Fibroblast of skin of left biceps (primary cell): ENCODE measurements at places on chromosomes 3 and 15.
A peak's percentile ranks its signal among the peaks of the same experiment; 100 is the strongest.

GRCh38 chr15:69508659-69509058, 56.0 kb downstream of the RPLP1 start:
- no peak for DNase-seq

DNA sequence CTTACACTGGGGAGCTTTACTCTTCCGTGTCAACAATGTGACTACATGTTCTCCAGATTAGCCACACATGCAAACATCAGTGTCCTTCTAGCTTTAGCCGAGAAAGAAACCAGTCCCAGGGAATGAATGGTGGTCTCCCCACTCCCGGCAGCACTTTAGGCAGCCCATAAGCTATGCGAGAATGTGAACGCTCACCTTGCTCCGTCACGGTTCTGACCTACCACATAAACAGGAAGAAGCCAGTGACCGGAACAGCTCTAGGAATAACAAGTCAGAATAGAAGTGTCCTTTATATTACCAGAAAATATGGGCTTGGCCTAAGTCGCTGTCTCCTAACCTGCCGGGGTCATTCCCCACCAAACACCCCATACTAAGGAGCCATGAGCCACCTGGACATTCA, 98.0 kb upstream of the ABHD17C start:
- no peak for DNase-seq

- no peak for DNase-seq
These were observed 22.1 kb downstream of the PRICKLE2 start for GRCh38 chr3:64203216-64203615.

DNA sequence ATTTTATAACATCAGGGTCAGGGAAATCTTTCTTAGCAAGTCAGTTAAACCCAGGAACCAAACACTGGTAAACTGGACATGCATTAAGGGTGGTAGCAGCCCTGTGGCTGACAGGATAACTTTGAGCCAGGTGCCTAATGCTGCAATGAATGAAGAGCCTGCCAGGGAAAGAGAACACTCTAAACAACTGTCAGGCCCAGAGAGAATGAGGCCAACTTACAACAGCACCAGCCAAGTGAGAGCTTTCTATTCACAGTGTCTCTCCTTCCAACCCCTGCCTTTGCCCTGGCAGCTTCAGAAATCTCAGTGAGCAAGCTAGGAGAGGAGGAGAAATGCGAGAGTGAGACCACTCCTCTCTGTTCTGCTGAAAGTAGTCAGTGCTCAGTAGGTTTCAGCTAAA, 50.4 kb upstream of the ATP2C1 start:
- no peak for DNase-seq

DNA sequence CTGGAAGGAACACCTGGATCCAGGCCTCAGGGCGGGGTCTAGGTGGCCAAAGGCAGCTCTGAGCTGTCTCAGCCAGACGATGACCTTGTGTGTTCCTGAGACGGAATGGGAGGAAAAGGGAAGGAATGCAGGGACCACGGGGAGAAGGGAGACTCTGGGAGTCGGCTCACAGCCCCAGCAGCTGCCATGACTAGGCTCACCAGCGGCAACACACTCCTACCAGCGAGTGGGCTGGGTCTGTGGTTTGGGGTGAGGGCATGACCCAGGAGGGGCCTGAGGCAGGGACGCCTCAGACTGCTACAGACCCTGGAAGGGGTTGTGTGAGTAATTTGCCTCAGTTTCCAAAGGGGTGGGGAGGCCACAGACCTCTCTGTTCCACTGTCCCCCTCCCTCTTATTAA, 19.8 kb downstream of the IQSEC1 start:
- no peak for DNase-seq

DNA sequence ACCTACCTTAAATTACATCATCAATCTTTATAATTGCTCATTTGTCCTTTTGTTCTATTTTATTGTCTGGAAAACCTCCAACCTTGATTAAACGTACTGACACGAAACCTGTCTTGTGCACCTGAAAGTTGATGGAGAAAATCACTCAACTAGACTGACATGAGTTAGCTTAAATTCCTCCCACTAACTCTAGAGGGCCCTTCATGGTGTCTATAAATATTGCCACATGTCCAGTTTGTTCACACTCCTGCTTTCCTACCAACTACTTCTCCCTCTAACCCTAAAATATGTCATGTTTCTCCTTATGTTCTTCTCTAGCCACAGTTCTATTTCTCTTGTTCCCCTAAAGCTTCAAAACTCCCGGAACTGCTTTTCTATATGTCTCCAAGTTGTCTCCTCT, 59.8 kb upstream of the SGO1 start:
- DNase-seq, result no peak

DNA sequence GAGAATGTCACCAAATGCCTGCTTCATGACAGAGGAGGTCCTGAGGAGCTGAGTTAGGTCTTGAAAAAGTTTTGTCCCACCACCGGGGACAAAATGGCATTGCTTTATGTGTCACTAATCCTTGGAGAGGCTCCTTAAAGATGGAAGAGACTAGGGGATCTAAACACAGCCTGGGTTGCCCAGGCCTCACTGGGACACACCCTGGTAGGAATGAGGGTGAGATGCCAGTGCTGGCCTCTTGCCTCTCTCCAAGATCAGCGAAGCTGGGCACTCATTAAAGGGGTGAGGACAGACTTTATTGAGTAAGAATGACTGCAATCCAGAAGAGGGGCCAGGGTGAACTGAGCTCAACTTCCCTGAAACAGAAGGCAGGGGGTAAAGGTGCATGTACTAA, 58.5 kb upstream of the KLF13 start:
- DNase-seq, result no peak

DNA sequence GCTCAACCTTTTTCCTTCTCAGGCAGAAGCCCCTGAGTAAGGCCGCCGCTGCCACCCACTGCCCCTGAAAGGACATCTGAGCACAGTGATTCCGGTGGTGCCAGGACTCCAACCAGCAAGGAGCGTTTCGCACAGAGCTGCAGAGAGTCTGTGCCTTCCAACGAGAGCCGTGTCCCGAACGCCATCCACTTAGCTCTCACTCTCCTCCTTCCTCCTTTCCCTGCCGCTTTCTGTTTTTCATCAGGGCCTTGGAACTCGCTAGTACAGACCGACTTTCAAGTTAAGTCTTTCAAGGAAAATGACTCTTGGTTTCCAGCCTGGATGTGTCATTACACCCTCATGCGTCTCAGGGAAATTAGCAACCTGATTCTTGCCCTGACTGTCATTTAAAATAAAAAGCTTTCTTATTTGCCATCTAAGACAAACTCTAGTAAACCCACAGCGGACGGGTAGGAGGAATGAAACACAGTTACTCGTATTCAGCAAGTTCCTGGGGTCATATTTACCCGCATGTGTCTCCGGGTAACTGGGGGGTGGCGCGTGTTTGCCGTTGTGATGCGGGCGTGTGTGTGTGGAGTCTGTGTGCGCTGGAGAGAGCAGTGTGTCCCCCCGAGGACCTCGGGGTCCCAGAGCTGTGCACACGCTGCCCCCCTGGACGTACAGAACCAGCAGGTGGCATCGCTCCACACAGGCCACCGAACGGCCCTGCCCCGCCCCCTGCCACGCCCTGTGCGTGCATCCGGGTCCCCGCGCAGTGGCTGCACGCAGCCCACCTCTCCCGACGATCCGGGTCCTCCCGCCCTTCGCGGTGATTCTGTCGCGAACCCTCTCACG, 30.4 kb upstream of the ALDH1A3 start:
- no peak for DNase-seq

GRCh38 chr3:194573680-194574437, 59.4 kb downstream of the TMEM44 start:
- DNase-seq, result no peak

DNA sequence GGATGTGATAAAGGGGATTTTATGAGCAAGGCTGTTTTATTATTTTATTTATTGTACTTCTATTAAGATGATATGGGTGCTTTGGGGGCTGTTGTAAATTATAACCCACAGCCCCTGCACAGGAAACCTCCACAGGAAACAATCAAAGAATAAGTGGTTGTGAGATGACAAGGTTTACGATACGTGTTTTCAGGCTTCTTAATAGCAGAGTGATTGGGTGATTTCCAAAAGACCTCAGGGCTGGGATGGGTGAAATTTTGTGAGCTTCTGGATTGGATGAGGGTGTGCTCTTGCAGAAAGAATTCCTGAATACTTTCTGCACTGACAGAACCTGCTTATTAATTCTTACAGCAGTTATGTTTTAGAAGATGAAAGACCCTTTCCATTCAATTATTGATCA, 21.4 kb downstream of the CHL1 start:
- DNase-seq, result no peak

- no peak for DNase-seq
These were observed 39.8 kb downstream of the CGGBP1 start for GRCh38 chr3:88019024-88019423.

DNA sequence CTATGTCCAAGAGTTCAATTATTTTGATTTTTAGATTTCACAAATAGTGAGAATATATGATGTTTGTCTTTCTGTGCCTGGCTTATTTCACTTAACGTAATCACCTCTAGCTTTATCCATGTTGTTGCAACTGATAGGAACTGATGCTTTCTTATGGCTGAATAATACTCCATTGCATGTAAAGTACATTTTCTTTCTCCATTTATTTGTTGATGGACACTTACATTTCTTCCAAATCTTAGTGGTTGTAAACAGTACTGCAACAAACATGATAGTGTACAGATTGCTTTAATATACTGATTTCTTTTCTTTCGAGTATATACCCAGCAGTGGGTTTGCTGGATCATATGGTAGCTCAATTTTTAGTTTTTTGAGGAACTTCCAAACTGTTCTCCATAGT, 600.6 kb upstream of the SEMA6D start:
- DNase-seq, result no peak

DNA sequence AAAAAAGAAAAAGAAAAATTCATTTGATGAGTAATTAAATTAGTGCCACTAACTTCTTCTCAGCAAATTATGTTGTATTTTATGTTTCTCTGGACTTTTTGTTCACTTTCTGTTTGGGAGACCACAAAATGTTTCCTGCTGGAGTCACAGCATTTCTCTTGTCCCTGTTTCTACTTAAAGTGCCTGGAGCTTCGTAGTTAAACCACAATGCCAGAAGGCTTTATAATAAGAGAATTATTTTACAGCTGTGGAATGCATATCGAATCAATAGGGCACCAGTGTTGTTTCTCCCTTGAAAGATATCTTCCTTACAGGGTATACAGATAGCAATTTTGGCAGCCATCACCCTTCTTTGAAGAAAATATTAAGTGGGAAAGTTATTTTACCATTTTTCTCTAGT, 3.2 kb downstream of the DTWD1 start:
- DNase-seq, result peak; percentile 79

DNA sequence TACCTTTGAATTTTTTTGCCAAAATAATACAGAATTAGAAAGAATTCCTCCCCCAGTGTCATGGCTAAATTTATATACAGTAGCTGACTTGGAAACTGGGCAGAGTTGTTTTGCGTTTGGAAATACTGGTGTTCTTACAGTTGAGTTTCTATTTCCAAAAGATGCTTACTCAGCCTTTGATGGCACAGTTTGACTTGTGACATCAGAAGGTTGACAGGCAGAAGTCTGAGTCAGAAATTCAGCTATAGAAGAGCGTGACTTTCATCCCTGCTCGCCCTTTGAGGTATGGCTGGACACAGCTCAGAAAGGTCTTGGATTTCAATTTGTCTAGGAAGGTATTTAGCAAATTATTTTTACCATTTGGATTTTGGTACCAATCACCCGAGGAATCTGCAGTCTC, 175.8 kb downstream of the VGLL4 start:
- no peak for DNase-seq

GRCh38 chr3:57727106-57727505, 29.0 kb upstream of the SLMAP start:
- DNase-seq, result no peak

- DNase-seq, result no peak
These were observed 76.1 kb downstream of the ARNT2 start for GRCh38 chr15:80480171-80480811.

GRCh38 chr3:149271669-149272068, 50.0 kb upstream of the CP start:
- no peak for DNase-seq

- DNase-seq, result no peak
These were observed 115.7 kb downstream of the TLE3 start for GRCh38 chr15:69982037-69982436.

DNA sequence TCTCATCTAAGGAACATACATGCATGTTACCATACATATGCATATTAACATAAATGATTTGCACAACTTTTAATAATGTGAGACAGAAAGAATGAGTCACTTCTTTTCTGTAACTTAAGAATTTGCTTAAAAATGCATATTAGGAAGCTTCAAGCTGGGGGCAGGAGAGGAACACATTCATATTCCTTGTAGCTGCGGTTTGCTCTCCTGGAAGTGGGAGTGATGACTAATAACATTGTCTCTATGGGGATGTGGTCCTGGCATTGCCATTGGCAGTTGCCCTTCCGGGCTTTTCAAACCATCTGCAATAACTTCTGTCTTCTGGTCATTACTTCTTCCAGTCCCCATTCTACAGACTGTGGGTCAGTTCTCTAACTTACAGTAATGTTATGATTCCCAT, 15.6 kb downstream of the CHST2 start:
- DNase-seq, result peak; percentile 93

DNA sequence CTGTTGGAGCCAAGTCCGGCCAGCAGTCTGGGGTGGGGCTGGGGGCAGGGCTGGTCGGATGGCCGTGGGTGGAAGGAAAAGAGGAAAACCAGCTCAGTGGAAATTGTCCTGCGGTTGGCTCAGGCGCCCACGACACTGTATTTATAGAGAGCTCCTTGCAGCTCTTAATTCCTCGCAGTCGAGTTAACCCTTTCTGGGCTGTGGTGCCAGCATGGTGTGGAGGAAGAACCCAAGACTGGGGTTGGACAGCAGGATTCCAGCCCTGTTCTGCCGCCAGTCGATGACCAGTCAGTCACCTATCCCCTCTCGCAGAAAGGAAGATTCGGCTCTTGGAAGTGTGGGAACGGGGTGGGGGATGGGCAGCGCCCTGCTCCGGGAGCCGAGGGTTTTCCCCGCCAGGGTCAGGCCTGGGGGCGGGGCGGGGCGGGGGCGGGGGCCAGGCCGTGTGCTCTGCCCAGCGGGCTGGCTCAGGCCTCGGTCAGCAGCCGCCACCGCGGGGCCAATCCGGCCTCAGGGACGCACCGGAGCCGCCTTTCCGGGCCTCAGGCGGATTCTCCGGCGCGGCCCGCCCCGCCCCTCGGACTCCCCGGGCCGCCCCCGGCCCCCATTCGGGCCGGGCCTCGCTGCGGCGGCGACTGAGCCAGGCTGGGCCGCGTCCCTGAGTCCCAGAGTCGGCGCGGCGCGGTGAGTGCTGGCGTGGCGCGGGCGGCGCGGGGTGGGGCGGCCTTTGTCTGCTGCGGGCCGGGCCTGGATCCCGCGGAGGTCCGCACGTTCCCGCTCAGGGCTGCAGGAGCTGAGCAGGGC, at the start of gene CD276:
CD276 (plus strand) TSS at position 607 of the 804 bp plus-strand sequence. CDS start 15,257 bp downstream, outside the sequence.
- DNase-seq, result no peak

DNA sequence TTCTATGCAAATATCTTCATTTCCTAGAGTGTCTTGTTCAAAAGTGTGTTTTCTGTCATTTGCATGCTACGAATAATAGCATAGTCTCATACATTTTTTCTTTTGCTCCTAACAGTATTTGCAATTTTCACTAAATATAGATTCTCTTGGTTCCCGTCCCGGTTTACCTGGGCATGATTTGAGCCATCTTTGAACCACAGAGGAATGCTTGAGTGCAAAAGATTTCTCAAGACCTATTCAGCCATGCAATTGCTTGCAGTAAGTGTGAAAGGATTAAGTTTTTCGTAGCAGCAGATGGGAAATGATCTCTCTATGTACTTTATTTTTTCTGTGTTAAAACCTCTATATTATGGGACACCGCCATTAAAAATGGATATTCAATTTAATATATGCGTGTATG, 733.0 kb downstream of the ZPLD1 start:
- DNase-seq, result no peak

GRCh38 chr3:196837819-196838420, 29.8 kb upstream of the SENP5 start:
- DNase-seq, result peak; percentile 13

GRCh38 chr15:63442080-63442479, 60.4 kb upstream of the CA12 start:
- DNase-seq, result no peak
